Foreskin fibroblast (primary cell): ENCODE measurements at places on chromosomes 4 and X.

GRCh38 chrX:142214081-142214480 lies 9.0 kb upstream of the MAGEC2 start:
- no peak for DNase-seq

GRCh38 chr4:90951037-90951436 lies 823.8 kb downstream of the CCSER1 start:
- DNase-seq, result no peak

DNA sequence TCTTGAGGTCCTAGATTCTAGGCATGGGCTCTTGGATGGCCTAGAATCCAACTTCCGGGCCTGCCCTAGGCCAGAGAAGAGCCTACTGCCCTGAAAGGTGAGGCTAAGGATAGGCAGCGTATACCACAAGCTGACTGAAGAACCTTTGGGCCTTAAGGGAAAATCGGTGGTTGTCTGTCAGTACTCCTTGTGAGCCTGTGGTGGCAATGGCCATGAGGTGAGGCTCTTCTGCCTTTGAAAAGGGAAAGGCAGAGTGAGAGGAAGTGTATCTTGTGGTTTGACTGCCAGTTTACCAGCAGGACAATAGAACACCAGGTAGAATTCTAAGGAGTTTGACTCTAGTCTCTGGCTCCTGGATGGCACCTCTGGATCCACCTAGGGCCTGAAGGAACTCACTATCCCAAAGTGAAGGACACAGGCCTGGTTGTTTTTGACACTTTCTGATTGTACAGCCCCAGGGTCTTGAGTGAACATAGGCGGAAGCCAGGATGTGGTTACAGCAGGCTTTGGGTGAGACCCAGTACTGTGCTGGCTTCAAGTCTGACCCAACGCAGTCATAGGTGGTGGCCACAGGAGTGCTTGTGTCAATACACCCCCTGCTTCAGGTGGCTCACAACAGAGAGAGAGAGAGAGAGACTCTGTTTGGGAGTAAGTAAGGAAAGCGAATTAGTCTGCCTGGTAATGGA lies 20.9 kb downstream of the ITIH6 start:
- DNase-seq, result no peak

DNA sequence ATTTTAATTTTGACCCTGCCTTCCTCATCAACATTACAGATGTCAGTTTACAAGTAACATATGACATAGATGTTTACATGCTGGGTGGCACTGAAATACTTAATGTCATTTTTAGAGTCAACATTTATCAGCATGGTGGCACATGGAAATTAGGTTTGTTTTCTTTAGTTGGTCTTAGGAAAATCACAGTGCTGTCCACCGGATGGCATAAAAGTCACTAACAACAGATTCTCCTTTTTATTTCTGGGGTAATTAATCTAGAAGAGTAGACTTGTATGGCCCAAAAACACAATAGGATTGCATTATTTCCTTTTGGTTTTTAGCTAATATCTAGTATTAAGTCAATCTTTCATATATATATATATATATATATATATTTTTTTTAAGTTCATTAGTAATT lies 88.6 kb upstream of the HHIP start:
- peak; percentile 59 for DNase-seq

DNA sequence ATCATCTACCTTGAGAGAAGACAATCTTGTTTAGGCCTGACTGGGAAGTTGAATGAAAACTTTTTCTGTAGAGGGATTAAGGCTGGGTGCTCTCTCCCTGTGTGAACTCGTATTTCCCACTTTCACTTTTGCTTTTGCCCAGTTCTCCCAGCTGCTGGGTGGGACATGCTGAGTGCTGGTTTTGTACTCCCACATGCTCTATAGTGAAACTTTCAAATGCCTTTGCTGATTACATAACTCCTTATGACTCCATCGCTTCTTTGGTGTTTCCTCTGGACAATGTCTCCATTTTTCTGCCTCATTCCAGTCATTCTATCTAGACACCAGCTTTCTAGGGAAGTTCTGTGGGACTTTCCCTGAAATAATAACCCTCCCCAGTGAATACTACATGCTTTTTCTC lies 100.5 kb downstream of the CLNK start:
- DNase-seq, result peak; percentile 34

DNA sequence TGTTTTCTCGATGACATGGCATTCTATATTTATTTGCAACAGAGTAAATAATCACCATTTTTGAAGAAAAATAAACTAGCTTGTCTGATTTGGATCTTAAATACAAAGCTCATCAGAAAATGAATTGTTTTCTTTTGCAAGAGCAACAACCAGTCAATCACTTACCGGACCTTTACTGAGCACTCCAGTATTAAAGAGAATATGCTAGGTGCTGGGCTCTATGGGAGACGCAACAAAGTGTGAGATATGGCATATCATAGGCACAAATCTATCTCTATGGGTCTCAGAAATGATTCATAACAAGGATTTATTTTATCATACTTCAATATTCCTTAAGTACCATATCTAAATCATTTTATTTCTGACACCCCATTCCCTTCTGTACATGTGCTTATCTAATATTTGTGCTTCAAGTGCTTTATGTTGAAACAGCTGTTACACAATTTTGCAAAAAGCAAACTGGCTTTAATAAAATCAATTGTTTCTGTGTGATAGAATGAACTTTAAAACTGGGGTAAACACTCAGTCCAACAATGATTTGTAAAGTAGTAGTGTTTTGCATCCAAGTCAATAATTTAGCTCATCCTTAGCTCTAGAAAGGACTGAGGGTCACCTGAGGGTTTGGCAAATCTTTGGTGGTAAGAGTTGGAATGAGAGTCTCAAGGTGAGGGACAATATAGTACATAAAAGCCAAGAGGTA lies 88.4 kb upstream of the SPANXB1 start:
- no peak for DNase-seq
